ENCODE measurements at places on chromosomes 2 and 18. TPM values are rescaled to one million over a fixed set of nuclear protein-coding genes. Genes with fewer than 3 reads are reported as not detected.

SULT1C2 gene
- 47.5 TPM for total RNA-seq

AQP12A gene
- total RNA-seq, result not detected

ANKRD30B gene
- total RNA-seq, result not detected

C2orf78 gene
- total RNA-seq, result not detected

TRIM54 gene
- total RNA-seq, result 10.4 TPM
